NCI-H2171 treated with DMSO at 0.1 percent for 48 hours (cell line): ENCODE measurements at places on chromosomes 16 and 17.

GRCh38 chr17:44911133-44912001, 3.9 kb downstream of the GFAP start:
- DNase-seq = no peak

DNA sequence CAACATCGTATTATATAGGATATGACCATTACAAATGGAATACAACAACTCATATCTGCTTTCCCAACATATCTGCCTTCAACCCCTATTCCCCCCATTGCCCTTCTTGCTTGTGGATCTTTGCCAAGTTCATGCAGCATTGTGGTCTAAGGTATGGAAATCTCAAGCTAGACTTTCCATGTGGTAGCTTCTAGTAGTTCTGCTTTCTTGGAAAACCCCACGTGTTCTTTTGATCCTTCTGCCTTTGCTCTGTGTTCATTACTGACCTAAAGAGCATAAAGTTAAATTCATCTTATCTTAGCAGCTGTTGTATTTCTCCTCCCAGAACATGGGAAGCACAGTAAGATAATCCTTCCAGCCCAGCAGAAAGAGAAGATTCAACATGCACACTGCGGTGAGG, 202.0 kb upstream of the SALL1 start:
- DNase-seq = no peak

- no peak for DNase-seq
Measured at GRCh38 chr17:7141824-7142223, 27.2 kb upstream of the ASGR2 start.

- no peak for DNase-seq
Measured at GRCh38 chr16:10386517-10387100, 748 bp downstream of the ATF7IP2 start.

DNA sequence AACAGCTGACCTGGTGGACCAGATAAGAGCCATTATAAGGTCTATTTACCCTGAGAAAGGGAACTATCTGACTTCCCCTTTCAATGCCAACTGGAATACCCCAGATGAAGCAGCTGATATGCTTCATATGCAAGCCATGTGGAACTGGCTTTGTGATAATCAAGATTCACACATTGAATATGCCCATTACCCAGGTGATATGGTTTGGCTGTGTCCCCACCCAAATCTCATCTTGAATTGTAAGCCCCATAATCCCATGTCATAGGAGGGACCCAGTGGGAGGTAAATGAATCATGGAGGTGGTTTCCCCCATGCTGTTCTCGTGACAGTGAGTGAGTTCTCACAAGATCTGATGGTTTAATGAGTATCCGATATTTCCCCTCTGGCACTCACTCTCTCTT, 42.1 kb downstream of the IKZF3 start:
- no peak for DNase-seq

DNA sequence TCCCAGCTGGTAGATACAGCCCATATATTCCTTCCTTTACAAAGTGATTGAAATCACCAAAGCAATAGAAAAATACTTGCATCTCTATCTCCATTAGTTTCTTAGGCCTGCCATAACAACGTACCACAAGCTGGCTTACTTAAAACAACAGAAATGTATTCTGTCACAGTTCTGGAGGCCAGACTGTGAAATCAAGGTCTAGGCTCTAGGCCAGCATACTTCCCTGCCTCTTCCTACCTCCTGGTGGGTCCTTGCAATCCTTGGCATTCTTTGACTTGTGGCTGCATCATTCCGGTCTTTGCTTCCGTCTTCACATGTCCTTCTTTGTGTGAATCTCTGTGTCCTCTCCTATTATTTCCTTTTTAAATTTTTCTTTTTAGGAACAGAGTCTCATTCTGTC, 62.5 kb downstream of the ERCC4 start:
- no peak for DNase-seq

GRCh38 chr16:15739950-15740349, 89.9 kb downstream of the NDE1 start:
- DNase-seq = peak; percentile 49

- DNase-seq = no peak
Measured at GRCh38 chr17:74116087-74116717, 87.3 kb upstream of the RPL38 start.

DNA sequence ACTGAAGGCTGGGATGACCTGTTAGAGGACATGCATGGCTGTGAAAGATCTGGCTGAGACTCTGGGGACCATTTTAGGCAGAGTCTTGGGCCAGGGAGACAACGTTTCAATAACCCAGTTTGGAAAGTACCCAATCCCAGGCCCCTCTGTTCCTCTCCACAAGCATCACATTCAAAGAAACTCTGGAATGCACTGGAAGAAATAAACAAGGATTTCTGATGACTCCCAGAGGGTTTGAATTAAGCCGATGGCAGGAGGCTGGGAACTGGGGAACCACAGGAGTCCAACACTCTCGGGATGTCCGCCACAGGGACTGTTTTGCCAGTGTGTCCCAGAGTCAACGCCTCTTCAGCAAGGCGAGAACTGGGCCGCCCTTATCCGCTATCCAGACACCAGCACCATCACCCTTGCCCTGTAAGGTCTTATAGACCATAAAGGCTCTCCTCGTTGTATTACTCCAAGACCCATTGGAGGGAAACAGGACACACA, 3.3 kb downstream of the PMP22 start:
- DNase-seq = no peak

- no peak for DNase-seq
Measured at GRCh38 chr16:35743101-35743692, 2283.8 kb downstream of the TP53TG3F start.

- DNase-seq = peak; percentile 42
Measured at GRCh38 chr17:9644910-9645751, at the start of gene USP43. TSS of gene USP43 (plus strand) at chr17:9645517. CDS start at chr17:9645633, 116 bp downstream.

- no peak for DNase-seq
Measured at GRCh38 chr17:27520491-27521185, 64.4 kb downstream of the KSR1 start.

GRCh38 chr16:69095193-69095592, 10.3 kb upstream of the HAS3 start:
- no peak for DNase-seq

- DNase-seq = no peak
Measured at GRCh38 chr17:69729944-69730343, 315.4 kb downstream of the MAP2K6 start.

DNA sequence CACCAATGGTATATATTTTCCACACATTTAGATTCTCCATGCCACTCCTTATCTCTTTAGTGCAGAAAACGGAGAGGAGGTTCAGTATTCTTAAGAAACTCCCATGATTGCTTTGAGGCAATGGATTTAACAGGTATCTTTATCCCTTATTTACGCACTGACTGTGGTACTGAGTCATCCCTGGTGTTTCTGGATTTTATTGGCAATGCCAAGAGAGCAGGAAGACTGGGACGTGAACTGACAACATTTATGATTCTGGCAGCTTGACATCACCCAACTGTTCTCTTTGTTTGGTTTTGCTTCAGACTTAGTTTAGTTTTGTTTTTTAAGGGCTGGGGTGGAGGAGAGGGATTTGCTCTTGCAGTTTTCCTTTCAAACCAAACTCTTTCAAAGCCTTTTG, 131.4 kb downstream of the WWOX start:
- no peak for DNase-seq

DNA sequence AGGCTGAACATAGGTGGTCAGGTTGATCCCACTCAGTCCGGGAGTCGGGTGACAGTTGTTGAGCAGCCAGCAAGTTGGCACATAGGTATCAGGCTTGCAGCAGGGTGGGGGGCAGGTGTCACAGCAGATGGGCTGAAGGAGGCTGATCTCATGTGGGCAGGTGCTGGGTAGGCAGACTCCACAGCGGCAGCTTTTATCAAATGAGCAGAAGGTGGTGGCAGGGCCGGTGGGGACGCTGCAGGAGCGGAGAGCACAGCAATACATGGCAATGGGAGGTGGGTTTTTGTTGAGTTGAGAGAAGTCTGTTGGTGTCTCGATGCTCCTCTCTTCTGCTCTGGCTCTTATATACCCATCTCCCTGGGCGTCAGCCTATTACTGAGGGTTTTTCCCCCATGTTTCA, at the start of gene KRTAP3-1:
KRTAP3-1 (minus strand) TSS at position 318 of the 400 bp plus-strand sequence; CDS start at position 264, 54 bp downstream.
- peak; percentile 72 for DNase-seq

- no peak for DNase-seq
Measured at GRCh38 chr17:281365-281999, 71.1 kb downstream of the RPH3AL start.

- DNase-seq = no peak
Measured at GRCh38 chr17:68706356-68706920, 105.3 kb upstream of the FAM20A start.

GRCh38 chr16:56610017-56610608, 1.7 kb downstream of the MT2A start:
- no peak for DNase-seq

- no peak for DNase-seq
Measured at GRCh38 chr17:13640551-13640950, 38.8 kb upstream of the HS3ST3A1 start.

DNA sequence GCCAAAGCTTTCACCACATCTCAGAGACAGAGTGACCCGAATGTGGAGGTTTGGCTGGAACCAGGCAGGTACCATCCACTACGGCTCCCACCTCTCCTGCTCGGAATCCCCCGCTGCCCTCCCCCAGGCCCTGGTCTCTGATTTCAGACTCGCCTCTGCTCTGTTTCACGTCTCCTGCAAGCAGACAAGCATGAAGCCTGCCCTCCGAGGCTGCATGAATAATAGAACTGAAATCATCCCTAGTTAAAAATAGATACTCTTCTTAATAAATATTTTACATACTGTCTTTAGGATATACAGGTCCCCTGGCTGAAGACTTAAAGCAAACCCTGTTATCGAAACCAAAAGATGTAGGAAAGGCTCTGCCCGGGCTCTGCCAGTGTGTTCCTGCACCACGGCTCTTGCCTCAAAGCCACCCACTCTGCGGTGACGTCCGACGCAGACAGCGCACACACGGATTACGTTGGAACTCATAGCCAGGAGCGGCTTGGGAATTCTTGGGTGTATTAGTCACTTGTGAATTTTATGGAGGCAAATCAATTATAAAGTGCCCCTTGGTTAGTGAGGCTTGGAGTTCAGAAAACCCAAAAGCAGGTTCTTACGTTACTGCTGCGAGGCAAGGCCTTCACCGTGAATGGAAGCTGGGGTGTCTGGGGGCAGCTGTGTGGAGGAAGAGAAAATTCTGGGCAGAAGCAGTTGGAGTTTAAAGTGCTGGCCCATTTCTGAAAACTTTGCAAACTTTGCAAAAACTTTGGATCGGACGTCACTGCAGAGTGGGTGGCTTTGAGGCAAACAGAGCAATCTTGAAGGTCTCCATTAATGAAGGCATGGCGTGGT, 25.6 kb upstream of the NPTX1 start:
- peak; percentile 72 for DNase-seq

GRCh38 chr17:74123866-74124444, 79.5 kb upstream of the RPL38 start:
- DNase-seq = peak; percentile 73

GRCh38 chr17:78862073-78863023, 21.7 kb upstream of the USP36 start:
- no peak for DNase-seq

GRCh38 chr16:3490911-3491629, 4.2 kb downstream of the C16orf90 start:
- DNase-seq = peak; percentile 28

GRCh38 chr17:44541884-44542581, 15.3 kb upstream of the FZD2 start:
- no peak for DNase-seq

DNA sequence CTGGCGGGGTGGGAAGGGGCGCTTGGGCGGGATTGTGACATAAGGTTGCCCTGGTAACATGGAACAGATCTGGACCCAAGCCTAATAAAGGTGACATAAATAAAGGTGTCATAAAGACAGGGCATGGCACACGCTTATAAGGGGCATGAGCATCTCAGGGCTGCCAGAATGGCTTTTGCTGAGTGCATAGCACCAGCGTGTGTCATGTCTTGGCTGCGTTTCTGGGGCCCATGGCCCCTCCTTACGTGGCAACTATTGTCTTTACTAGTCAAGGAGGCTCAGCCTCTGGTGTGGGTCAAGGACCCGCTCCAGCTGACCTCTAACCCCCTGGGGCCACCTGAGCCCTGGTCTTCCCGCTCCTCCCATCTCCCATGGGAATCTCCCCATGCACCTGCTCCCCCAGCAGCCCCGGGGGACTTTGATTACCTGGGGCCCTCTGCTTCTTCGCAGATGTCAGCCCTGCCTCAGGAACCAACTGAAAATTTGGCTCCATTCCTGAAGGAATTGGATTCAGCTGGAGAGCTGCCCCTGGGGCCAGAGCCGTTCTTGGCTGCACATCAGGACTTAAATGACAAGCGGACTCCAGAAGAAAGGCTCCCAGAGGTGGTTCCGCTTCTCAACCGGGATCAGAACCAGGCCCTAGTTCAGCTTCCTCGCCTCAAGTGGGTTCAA, 13.9 kb downstream of the LRRC37B start:
- peak; percentile 93 for DNase-seq

- peak; percentile 74 for DNase-seq
Measured at GRCh38 chr16:78562650-78563049, 463.2 kb downstream of the WWOX start.

- no peak for DNase-seq
Measured at GRCh38 chr17:13157656-13158055, 139.8 kb upstream of the ELAC2 start.

GRCh38 chr17:31787857-31788570, 71.0 kb downstream of the COPRS start:
- no peak for DNase-seq

- no peak for DNase-seq
Measured at GRCh38 chr16:20402651-20403050, 1.9 kb downstream of the PDILT start.

DNA sequence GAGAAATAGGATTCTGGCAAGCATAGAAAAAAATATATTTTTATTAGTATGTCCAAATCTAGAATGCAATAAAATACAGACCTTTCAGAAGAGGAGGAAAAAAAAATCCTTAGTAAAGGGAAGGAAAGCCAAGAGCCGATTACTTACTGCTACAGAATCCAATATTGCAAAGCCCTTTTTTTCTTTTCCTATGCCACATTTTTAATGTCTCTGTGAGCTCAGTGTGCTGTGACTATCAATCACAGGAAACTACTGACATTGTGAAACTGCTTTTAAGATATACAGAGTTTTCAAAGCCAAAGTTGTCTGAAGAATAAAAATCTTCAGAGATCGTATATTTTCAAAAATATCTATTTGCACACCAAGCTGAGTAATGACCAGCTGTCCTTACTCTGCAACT, 120.4 kb downstream of the CHD9NB start:
- no peak for DNase-seq

GRCh38 chr17:4893272-4893671, 6.1 kb upstream of the C17orf107 start:
- DNase-seq = no peak

GRCh38 chr16:24609740-24610415, 70.5 kb downstream of the RBBP6 start:
- DNase-seq = peak; percentile 91

- no peak for DNase-seq
Measured at GRCh38 chr16:84528322-84528721, 23.9 kb upstream of the MEAK7 start.

GRCh38 chr17:12712941-12713340, 47.3 kb downstream of the MYOCD start:
- DNase-seq = no peak
